ENCODE measurements at places on chromosomes 13 and 19.

GRCh38 chr19:30695171-30695875 lies 323.1 kb downstream of the ZNF536 start:
- DNase-seq, result no peak

GRCh38 chr13:25525884-25526283 lies 154.1 kb downstream of the ATP8A2 start:
- DNase-seq, result no peak

- no peak for DNase-seq
Observed at GRCh38 chr19:41927497-41928192, 604 bp downstream of the ERFL start.

- DNase-seq, result peak; percentile 54
Observed at GRCh38 chr13:101785858-101786257, 333.4 kb downstream of the ITGBL1 start.

DNA sequence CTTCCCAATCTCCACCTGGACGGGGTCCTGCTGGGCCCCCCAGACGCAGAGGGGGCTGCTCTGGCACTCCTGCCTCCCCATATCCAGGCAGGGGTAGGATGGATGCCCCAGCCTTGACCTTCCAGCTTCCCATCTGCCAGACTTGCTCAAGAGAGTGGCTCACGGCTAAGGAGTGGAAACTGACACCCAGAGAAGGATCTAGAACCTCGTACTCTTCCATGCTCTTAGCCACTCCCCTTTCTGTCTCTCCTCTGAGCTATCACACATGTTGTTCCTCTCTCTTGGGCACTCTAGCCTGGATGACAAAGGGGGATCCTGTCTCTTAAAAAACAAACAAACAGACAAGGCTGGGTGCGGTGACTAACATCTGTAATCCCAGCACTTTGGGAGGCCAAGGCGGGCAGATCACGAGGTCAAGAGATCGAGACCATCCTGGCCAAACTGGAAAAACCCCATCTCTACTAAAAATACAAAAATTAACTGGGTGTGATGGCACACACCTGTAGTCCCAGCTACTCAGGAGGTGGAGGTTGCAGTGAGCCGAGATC lies 12.2 kb upstream of the FUT5 start:
- no peak for DNase-seq

DNA sequence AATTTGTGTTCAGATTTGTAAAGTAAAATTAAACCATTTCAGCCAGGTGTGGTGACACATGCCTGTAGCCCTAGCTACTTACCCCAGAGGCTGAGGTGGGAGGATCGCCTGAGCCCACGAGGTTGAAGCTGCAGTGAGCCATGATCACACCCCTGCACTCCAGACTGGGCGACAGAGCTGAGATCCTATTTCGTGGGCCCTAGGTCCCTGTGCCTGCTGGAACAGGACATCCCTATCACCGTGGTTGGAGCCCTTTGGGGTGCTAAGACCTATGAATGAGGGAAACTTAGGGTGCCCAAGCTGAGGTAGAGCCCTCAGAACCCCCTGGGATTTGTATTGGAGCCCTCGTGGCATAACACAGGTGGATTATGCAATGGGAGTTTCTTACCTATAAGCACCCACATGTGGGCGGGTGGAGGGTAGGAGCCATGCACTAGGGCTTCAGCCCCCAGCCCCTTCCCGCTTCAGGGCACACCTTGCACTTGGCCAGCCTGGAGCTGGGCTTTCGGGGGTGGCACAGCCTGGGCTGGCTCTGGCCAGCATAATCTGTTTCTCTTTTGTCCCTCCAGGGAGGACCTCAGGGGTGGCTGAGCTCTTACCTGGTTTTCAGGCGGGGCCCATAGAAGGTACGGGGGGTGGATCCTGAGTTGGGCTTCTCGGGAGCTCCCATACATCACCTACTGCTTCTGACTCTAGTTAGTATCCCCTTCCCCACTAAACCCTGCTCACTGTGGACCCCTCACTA lies 7.2 kb upstream of the USF2 start:
- DNase-seq, result no peak

DNA sequence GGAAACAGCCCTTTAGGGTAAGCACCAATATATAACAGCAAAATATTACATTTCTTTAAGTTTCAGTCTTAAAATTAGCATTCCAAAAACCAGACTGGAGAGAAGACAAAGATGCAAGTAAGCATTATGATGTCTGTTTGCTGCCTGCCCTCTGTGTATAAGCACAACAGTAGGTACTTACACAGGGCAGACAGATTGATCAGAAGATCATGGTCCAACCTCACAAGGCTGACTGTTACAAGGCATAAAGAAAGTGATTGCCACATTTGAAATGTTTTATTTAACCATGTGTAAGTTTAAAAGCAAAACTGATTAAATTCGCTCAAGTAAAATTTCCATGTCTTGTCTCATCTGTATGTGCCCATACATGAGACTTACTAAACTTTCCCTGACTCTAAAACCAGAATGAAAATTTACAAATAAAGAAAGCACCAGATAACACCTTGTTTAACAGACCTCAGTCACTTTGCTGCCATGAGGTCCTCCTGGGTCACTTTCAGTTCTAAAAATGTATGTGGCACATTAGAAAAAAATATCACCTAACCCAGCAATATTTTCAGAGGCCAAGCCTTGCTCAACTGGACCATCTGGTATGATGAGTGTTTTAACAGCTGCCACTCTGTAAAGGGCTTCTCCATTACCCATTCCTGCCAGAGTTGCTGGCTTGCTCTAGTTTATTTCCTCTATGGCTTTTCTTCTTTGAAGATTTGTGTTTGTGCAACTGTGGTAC lies 297.0 kb downstream of the RBM26 start:
- peak; percentile 89 for DNase-seq

DNA sequence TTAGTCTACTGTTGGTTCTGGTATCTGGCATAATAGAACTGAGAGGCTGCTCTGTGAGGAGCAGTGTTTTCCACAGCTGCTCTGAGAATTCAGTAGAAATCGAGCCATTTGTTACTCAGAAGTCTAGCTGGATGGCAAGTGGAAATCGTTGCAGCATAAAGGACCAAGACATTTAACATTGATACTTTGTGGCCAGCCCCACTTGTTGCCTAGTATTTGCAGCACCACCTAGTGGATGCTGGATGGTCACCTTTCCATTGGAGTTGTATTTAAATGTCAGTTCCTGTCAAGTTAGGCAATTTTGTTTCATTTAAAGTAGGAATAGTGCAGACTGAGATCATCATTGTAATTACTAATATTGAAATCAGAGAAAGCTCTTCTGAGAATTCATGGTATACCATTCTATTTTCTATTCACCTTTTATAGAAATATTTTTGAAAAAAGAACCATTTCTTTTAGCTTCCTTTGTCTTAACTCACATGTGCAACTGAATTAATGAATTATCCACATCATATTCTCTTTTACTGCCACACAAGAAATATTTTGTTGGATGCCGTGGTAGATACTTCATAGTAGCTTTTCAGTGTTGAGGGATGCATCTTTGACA lies 64.6 kb downstream of the PDS5B start:
- DNase-seq, result peak; percentile 9

- DNase-seq, result no peak
Observed at GRCh38 chr19:48348045-48348444, 15.7 kb downstream of the TMEM143 start.

DNA sequence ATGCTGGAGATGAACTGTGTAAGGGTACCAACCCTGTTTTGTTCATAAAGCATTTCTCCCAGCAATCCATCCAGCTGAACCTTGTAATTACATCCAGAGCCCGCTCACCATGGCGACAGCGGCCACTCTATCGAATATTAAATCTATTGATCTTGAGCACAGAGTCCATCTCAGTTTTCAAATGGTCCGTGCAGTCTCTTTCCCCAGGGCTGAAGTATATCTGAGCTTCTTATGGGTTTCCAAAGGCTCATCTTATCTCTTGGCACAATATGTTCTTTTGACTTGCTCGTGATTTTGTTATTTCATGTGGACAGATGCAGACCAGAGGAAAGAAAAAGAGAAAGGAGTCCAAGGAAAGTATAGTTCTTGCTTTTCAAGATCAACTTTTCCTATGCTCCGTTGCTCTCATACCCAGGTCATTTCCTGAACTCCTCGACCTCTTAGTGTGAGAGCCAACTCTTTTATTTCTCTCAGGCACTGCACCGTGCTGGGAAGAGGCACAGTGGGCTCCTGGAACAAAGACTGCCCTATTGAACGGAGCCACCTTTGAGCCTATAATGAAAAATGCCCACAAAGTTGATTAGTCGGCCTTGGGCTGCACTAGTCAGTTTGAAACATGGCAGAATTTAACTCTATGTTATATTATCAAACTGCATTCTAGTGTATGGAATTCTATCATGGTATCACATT lies 66.7 kb downstream of the RFC3 start:
- no peak for DNase-seq

- DNase-seq, result no peak
Observed at GRCh38 chr19:14728595-14728994, 38.7 kb downstream of the ZNF333 start.

- no peak for DNase-seq
Observed at GRCh38 chr19:16897029-16897855, 8.4 kb downstream of the F2RL3 start.

GRCh38 chr13:72463561-72463960 lies 263.9 kb downstream of the MZT1 start:
- DNase-seq, result no peak

DNA sequence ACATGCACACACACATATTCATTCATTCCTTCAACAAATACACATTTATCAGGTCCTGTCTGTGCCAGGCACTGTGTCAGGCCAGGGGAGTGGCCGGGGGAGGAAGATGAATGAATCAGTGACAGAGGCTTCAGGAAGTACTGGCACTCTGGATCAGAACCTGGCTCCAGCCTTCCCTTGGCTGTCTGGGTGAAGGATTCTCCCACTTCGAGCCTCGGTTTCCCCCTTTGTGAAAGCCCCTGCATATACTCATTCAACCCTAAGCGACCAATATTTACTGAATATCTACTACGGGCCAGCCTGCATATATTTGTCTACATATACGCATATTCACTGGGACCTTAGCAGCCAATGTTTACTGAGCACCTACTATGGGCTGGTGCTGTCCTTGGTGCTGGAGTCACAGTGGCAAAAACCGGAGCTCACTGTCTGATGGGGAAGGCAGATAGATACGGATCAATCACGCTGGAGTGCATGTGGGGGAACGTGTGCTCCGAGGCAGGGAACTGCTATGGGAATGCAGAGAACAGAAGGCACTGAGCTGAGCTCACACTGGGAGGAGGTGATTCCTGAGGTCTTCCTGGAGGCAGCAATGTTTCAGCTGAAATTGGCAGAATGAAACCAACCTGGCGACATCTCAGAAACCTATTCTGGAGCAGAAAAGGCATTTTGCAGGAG lies 636 bp upstream of the ZNF579 start:
- DNase-seq, result no peak

- no peak for DNase-seq
Observed at GRCh38 chr19:17370026-17370587, 7.0 kb downstream of the PLVAP start.

GRCh38 chr13:99363949-99364348 lies 56.8 kb upstream of the GPR183 start:
- no peak for DNase-seq

DNA sequence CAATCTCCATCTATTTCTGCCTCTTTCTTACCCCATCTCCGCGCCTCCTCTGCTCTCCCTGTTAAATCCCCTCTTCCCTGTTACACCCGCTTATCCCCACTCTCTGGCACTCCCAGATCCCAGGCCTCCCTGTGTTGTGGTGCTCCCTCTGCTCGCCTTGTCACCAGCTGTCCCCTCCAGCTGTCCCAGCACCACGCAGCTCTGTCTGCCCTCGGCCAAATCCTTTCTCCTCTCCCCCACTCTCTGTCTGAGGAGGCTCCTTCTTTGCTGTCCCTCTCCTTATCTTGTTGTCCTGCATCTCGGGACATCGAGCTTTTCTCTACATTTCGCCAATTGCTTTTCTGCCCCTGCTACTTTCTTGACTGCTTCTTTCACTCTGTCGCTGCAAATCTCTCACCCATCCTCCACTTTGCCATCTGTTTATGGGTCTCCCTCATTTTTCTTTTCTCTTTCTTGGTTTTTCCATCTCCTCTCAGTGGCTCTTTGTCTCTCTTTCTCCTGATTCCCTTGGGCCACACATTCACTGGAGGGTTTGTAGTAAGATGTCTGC lies 941 bp downstream of the ZNF160 start:
- peak; percentile 4 for DNase-seq

GRCh38 chr13:24911133-24911908 lies 147.4 kb downstream of the RNF17 start:
- DNase-seq, result no peak

DNA sequence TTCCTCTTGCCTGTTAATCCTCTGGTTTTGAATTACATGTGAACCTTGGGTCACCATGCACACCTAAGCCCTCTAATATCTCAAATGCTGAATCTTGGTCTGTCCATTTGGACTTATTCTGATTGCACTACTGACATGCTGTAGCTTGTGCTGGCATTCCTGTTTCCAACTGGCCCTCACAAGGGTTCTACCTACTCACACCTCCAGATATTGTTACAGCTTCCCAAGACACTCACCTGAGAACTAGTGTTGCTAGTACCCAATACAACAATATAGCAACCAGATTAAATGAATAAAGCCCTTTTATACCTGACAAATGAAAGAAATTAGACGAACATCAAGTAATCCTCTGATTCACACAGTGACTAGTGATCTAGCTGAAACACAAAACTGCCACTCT lies 16.6 kb downstream of the TEX30 start:
- DNase-seq, result no peak

DNA sequence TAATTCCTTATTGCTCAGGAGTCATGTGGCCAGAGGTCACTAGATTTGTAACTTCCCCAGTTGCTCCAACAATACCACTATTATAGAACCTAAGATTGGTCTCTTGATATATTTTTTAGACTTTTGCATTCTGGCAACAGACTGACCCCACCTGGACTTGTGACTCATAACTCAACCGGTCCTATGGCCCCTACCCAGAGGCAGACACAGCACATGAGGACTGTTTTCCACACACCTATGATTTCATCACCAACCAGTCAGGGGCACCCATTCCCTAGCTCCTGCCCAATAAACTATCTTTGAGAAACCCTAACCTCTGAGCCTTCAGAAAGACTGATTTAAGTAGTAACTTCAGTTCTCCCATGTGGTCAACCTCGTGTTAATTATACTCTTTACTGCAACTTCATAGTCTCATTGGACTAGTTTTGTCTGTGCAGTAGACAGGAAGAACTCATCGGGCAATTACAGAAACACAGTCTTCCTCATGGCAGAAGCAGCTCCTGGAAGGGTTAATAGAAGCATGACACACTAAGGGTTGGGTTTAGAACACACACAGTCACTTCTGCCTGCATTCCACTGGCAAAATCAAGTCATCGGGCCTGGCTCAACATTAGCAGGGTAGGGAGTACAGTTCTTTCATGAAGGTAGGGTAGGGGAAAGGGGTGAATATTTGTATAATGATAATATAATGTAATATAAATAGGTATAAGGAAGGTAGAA lies 251.8 kb downstream of the UQCRFS1 start:
- no peak for DNase-seq
